Smooth muscle cell of bladder (primary cell): ENCODE measurements at places on chromosomes 12 and 14. TPM values are rescaled to one million over a fixed set of nuclear protein-coding genes. Genes with fewer than 3 reads are reported as not detected.

The SLC39A5 gene
- under 0.01 TPM in 2 replicates for total RNA-seq

The SAMD4A gene
- 17.2 and 19.0 TPM in 2 replicates for total RNA-seq

The GPR65 gene
- total RNA-seq = under 0.01 and 0.28 TPM in 2 replicates

The CFAP73 gene
- not detected in 2 replicates for total RNA-seq

The TAOK3 gene
- total RNA-seq = 34.9 and 38.1 TPM in 2 replicates

The IL26 gene
- total RNA-seq = not detected in 2 replicates

The MUCL1 gene
- not detected in 2 replicates for total RNA-seq

The PLA2G1B gene
- total RNA-seq = not detected in 2 replicates

The PPP4R4 gene
- total RNA-seq = 1.7 and 4.1 TPM in 2 replicates

The PTGR2 gene
- 4.3 and 4.4 TPM in 2 replicates for total RNA-seq

The GPRC5D gene
- total RNA-seq = not detected in 2 replicates

The CRACR2A gene
- total RNA-seq = 5.1 and 9.0 TPM in 2 replicates

The TAS2R42 gene
- not detected in 2 replicates for total RNA-seq
